ENCODE measurements at places on chromosomes 16 and 17.

DNA sequence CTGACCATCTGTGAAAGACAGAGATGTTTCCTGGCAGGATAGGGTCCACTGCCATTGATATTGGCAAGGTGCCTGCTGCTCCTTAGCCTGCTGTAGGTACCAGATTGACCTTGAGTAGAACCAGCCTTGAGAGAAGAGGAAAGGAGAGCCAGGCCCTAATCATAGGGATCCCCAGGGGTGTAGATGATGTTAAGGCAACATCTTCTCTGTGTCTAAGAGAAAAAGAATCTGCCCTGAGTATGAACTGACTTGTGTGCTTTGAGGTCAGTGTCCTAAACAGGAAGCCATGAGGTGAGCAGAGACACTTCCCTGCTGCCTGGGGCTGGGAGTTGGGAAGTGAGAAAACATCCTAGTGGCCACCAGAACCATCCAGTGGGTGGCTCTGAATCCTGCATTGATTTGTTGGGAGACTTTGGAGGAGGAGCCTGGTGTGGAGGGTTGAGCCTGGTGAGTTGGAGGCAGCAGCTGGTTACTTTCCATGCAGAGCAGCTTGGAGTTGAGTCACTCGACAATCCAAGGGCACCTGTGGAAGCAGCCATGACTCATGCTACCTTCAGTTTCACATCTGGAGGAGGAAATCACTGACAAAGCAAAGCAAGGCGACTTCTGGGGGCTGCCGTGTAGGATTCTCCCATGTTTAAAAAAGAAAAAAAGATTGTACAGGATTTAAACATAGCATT, 47.8 kb downstream of the BMERB1 start:
- DNase-seq, result peak; percentile 97

GRCh38 chr17:6573982-6574686, 17.8 kb upstream of the PITPNM3 start:
- no peak for DNase-seq

GRCh38 chr17:79861413-79862216, 22.4 kb upstream of the CBX4 start:
- no peak for DNase-seq

- no peak for DNase-seq
Observed at GRCh38 chr17:31417051-31417792, 25.7 kb downstream of the RAB11FIP4 start.

GRCh38 chr16:84973236-84973635, 38.1 kb downstream of the ZDHHC7 start:
- DNase-seq, result no peak

- DNase-seq, result no peak
Observed at GRCh38 chr17:59547131-59547915, 18.1 kb upstream of the DHX40 start.
